ENCODE measurements at places on chromosomes 3 and 15.

- no peak for DNase-seq
Observed at GRCh38 chr3:18672561-18672960, 247.4 kb upstream of the SATB1 start.

GRCh38 chr3:63354160-63354559 lies 76.1 kb downstream of the SYNPR start:
- DNase-seq, result no peak

DNA sequence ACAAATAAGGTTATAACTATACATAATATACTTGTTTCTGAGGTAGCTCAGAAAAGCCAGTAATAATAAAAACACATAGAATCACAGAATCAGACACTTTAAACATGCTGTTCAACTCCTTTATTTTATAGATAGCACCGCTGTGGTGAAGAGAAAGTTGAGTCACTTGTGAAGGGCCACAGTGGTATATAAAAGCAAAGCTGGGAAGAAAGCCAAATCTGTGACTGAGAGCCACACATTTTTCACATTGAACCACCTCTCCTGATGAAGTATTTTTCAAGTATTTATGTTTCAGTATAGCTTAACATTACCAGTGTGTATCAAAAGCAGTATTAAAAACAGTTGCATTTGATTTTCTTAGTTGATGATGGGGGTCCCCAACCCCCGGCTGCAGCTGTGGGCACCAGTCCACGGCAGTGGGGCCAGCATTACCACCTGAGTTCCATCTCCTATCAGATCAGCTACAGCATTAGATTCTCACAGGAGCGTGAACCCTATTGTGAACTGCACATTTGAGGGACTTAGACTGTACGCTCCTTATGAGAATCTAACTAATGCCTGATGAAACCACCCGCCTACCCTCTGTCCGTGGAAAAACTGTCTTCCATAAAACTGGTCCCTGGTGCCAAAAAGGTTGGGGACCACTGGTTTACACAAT lies 46.2 kb downstream of the TBL1XR1 start:
- peak; percentile 79 for DNase-seq

DNA sequence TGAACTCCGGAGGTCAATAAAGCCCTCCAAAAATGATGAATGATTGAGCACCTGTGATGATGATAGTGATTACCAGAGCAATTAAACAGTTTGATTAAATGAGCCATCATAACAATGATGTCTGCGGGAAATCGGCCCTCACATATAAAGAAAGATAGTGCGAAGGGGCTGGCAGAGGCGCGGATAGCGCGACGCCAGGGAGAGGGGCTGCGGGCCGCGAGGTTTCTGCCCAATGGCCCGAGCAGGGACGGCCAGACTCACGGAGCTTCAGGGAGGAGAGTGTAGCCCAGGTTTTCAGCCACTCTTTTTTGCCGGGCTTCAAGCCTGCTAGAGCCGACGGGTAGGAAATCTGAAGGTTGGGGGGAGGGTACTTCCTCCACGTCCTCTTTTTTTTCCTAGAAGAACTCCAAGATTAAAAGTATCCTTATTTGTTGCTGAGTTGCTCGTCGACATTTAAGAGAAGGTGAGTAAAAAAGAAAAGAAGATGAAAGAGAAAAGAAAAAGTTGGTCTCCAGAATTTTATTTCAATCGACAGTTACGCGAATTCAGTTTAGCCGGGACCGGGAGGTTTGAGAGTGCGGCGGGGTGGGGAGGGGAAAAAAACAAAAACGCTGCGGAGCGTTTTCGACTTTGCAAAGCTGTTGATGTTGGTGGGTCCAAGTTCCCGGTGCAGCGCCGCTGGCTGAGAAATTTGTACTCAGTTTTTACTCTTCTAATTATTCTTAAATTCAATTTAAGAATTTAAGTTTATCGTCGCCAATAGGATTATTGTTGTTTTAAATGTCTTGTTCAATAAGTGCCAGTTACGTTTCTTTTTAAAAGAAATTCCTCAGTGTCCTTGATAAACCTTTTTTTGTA lies 2.2 kb upstream of the MEIS2 start:
- no peak for DNase-seq

DNA sequence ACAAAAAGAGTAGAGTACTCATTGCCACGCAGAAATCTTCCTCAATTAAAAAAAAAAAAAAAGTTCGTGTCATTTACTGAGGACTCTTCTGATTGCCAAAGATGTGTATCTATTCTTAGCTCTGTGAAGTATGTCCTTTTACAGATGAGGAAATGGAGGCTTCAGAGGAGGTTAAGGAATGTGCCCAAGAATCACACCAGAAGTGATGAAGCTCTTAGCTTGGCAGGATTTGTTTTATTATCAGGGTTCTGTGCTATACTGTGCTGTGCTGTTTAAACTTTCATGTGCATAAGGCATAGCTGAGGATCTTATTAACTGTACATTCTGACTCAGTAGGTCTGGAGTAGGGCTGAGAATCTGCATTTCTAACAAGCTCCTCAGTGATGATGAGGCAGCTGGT lies 665.2 kb upstream of the ADAMTS9 start:
- no peak for DNase-seq

DNA sequence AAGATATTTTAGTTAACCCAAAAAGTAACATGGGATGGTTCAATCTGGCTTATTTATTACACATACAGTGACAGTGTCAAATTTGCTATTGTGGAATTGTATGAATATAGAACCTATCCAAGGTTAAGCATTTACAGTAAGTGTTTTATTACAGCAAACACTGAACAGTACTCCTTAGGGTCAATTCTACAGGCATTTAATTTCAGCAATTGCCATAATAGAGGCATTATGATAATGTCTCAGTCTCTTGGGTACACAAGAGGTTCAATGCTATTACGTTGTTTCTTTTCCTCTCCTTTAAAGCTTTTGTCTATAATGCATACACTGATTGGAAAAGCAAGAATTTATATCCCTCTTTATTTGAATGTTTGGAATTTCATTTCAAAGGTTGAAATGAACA lies 275.7 kb upstream of the NAALADL2 start:
- DNase-seq, result no peak

Measured in NCI-H226 (cell line).